ENCODE measurements at places on chromosomes 7 and 10.

- DNase-seq: no peak
Observed at GRCh38 chr10:133128126-133129070, 31.6 kb upstream of the KNDC1 start.

DNA sequence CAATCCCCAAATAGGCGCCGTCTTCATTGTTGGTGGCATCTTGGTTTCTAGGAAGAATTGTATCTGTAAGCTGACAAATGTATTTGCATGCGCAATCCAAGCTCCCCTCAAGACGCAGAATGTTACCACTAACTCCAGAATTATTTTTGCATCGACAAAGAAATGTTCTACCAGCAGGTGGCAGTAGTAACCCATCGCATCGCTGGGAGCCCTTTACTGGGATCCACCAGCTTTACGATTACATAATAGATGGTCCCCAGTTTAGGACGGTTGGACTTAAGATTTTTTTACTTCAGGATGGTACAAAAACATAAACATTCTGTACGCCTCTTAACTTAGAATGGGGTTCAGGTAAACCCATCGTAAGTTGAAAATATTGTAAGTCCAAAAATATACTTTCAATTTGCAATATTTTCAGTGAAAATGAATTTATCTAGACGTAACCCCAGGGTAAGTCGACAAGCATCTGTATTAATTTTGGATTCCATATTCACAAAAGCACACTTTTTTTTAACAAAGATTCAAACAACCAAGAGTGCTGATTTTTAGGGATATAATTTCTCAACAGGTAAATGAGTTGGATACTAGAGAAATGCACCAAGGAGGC is 114.0 kb upstream of the COBL start:
- DNase-seq: peak; percentile 48

- DNase-seq: no peak
Observed at GRCh38 chr7:127872122-127872521, 159.1 kb downstream of the LRRC4 start.

DNA sequence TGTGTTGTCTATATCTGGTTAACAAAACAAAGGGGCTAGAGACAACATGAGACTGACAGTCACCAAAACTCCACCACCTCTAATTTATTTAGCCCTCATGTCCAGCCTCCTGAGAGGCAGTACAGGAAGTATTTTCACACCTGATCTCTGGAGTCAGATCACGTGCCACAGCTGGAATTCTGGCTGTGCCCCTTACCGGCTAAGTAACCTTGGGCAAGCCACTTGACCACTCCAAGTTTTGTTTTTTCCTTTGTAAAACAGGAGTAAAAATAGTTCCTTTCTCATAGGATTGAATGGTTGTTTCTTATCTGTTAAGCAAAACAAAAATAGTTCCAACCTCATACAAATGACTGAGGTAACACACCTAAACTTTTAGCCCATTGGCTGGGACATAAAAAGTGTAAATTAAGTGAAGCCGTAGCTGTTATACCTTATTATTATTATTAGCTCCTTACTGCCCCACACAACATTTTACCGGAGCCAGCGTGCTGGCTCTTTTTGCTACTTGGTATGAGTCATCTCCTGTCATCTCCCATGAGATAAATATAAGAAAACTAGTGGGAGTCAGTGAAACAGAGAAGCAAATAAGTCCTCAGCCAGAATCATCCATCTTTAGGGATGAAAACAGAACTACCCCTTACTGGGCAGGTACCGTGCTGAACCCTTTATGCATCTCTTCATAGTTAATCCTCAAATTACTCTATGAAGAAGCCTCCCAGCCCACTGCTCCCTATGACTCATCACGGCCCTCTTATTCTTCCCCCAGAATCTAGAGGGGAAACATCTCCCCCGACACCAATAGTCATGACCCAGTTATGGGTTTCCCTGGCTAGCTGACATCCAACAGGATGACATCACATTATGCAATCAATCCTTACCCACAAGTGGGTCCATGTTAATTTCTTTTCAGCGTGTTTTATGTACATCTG is 44.9 kb downstream of the PPP1R3C start:
- DNase-seq: no peak

- no peak for DNase-seq
Observed at GRCh38 chr10:133393401-133394063, 425 bp upstream of the MTG1 start.

- no peak for DNase-seq
Observed at GRCh38 chr7:40008223-40008815, 58.3 kb downstream of the CDK13 start.

DNA sequence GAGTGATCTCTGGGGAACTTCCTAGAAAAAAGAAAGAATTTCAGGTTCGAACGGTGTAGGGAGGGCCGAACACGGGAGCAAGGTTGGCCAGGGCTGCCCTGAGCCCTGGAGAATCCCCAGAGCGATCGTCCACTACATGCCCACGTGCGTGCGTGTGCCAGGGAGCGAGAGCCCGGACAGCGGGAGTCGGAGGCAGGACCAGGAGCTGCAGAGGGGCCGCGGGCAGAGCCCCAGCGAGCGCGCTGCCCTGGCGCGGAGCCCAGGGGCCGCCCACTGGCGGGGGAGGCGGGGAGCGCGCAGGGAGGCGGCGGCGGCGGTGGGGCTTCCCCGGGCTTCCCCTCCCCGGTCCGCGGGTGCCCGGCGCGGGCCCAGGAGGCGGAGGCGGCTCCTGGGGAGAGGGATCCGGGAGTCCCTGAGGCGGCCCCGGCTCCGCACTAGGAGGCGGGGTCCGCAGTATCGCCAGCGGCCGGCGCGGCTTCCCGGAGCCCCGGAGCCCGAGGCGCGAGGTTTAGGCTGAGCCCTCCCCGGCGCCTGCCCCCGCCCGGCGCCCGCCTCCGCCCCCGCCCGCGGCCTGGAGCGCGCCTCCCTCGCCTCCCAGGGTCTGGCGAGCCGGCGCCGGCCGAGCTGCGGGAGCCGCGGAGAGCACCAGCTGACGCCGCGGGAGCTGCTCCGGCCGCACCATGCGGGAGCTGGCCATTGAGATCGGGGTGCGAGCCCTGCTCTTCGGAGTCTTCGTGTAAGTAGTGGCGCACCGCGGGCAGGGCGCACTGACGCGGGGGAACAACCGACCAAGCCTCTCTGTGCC is at the start of gene PLPP4:
Gene PLPP4, plus strand, starts transcription at position 602 of the 805 bp plus-strand sequence. Its CDS starts 79 bp downstream, at position 681.
- DNase-seq: no peak

- no peak for DNase-seq
Observed at GRCh38 chr7:129014501-129015101, 40.3 kb downstream of the TNPO3 start.

- DNase-seq: no peak
Observed at GRCh38 chr7:38318803-38319416, 45.5 kb upstream of the TARP start.

All from CD4-positive, alpha-beta T cell treated with Interleukin-4 for 4 hours (primary cell).